ENCODE measurements at places on chromosomes 7 and 10.

DNA sequence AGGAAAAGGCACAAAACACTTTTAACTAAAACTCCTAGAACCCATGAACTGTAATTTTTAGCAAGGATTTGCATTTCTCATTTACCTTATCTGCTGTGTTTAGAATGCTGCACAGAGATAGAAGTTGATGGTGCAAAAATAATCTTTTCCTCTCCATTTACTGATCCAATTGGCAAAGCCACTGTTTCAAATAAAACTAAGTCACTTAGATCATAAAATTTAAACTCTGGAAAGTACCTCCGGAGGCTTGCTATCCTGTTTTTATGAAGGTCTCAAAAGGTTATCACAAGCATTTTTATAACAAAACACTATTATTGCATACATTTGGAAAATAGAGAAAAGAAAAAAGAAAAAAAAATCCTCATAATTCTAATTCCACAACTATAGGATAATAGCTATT is 7.6 kb downstream of the CPA2 start:
- no peak for DNase-seq

DNA sequence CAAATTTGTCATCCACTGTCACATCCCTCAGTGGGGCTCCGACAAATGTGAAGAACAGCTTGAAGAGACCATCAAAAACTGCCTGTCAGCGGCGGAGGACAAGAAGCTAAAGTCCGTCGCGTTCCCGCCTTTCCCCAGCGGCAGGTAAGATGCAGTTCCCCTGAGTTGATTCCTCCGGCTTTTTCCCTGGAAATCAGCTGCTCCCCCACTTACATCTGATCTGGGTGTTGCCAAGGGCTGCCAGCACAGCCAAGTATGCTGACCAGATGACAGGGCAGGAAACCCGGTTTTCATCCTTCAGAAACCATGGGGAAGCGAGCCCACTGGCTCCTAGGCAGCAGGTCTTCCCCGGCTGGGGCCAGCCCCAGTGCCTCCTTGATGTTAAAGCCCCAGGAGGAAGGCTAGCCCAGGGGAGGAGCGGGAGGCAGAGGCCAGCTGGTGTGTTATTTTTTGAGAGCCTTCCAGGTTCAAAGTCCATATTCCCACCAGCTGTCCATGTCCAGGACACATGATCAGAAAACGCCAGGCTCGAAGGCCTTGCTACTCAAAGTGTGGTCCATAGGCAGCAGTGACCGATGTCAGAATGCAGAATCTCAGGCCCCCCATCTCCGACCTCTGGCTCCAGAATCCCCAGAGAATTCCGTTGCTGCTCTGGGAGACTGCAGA is 23.4 kb downstream of the AIFM2 start:
- no peak for DNase-seq

DNA sequence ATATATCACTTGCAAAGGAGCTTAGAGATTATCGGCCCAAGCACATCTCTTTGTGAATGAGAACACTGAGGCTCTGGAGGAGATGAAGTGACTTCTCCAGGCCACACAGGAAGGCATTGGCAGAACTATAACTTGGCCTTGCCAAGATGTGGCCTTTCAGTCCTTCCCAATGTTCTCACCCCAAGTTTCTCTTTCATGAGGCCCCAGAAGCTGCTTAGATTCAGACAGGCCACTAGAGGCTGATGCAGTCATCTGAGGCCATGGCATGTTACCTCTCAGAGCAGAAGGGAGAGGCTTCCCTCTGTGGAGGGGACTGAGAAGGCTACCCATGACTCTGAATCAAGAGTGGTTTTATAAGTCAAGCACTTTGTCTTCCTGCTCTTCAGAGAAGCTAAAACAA is 1003.7 kb downstream of the LRMDA start:
- DNase-seq: no peak

- no peak for DNase-seq
These were observed 20.7 kb downstream of the TOMM7 start for GRCh38 chr7:22801912-22802311.

GRCh38 chr10:31083765-31084184 is 52.1 kb upstream of the ZNF438 start:
- peak; percentile 74 for DNase-seq

DNA sequence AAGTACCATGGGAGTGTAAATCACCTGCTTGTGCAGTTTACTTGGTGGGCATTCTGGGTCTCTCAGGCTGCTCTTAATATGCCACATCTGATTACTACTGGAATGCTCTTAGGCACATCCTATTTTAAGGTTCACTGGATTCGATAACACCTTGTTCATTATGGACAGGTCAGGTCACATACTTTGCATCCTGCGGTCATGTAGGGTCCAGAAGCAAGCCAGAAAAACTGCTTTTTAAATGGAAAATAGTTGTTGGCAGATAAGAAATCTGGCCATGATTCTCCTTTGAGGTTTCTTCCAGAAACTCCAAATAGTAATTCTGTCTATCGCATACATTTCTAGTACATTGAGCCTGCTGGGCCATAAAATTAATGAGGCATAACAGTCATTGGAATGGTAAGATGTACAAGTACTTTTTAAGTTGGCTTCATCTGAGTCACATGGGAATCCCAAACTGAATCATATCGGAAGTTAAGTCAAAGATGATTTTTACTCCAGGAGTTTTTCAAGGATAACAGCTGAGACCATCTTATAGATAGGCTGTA is 371.9 kb downstream of the LRRTM3 start:
- DNase-seq: no peak

DNA sequence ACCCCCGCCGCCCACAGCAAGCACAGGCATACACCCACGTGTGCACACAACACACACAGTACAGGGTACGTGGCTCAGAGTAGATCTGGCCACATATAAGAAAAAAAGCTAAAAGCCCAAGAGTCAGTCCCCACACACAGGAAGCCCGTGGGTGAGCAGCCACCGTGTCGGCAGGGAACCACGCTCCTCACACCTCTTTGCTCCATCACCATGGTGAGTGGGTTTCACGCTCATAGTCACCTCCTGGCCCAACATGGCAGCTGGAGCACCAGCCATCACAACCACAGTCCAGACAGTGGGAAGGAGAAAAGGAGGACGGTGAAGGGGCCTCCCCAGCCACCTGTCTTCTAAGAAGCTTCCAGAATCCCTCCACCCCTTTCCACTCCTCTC is 76.0 kb upstream of the PDGFA start:
- no peak for DNase-seq

DNA sequence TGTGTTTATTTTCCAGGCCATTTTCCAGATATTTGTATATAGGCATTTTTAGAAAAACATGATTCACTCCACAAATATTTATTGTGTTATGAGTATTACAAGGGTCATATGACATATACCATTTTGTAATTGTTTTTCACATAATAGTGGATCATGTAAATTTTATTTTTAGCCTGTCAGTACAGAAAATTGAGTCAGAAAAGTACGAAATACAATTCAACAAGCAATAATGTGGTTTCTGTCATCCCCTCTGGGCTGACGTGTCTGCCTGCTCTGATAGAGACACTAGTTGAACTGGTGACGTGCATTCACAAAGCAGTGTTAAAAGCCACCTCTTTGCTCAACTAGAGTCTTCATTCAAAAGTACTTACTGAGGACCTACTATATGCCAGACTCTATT is 97.9 kb upstream of the STEAP1B start:
- DNase-seq: no peak

DNA sequence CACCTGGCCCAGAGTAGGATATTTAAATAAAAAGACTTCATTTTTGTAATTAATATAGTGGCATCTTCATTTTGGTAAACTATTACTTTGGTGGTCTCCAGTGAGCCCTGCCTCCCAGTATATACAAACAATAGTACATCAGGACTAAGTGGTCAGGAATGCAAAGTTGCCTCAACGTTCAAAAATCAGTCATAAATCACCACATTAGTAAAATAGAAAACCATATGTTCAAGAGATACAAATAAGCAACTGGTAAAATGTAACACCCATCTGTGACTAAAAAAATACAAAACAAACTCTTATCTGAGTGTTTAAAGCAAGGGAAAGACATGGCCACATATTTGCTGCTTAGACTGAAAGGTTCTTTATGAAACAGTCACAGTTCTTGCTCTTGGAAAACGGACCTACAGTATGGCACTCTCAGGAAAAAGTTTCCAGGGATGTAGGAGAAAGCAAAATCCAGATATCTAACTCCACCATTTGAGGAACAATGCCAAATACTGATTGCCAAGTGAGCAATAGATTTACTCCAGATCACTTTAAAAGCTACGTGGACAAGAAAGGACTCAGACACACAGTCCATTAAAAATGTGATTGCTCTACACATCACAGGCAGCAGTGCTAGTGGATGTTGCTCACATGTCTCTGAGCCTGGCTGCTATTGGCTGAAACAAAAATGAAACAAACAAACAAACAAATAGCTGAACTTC is 15.1 kb upstream of the RHOBTB1 start:
- no peak for DNase-seq

GRCh38 chr10:102776779-102777456 is 33.2 kb downstream of the WBP1L start:
- no peak for DNase-seq

- DNase-seq: no peak
These were observed 24.5 kb upstream of the GTF2IRD1 start for GRCh38 chr7:74429153-74429747.

DNA sequence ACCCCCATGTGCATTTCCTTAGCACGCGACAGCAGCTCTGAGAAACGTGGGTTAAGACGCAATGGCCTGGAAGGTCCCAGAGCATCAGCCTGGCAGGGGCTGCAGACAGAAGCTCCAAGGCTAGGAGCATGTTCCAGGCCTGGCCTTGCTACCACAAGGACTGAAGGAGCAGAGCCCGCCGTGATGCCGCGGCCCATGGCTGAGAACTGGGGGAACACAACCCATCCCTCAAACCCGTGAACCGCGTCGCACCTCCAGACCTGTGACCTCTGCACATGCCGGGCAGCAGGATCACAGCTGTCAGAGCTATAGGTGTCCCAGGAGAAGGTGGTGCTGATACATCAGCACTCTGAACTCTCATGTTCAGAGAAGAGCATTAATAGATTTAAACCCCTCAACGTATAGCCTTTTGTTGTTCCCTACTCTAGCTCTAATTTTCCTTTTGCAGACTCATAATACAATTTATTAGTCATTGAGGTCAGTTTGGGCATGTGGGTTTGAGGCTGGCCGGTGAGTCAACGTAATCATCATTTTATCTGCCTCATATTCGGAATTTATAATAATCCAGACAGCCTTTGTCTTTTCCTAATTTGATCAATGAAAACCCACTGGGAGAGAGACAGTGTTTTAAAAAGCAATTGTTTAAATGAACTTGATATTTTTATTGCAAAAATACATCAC is 222.5 kb upstream of the TCERG1L start:
- DNase-seq: no peak

- DNase-seq: no peak
These were observed 167.1 kb upstream of the INHBA start for GRCh38 chr7:41869997-41870396.

- peak; percentile 49 for DNase-seq
These were observed 45.3 kb downstream of the RASGEF1A start for GRCh38 chr10:43221419-43222209.

Data from activated CD8-positive, alpha-beta memory T cell treated with anti-CD3 and anti-CD28 coated beads, Interleukin-2, amount 50 U/mL, for 48 hours (primary cell).